Myometrial cell (primary cell): ENCODE measurements at places on chromosomes 3 and 15. TPM values are rescaled to one million over a fixed set of nuclear protein-coding genes. Genes with fewer than 3 reads are reported as not detected.

SPINT1 gene
- 8.4 and 9.0 TPM in 2 replicates for total RNA-seq

SGO1 gene
- 6.6 and 7.6 TPM in 2 replicates for total RNA-seq

ARID3B gene
- 0.58 and 2.8 TPM in 2 replicates for total RNA-seq

MCF2L2 gene
- total RNA-seq: 0.29 and 0.71 TPM in 2 replicates

UNC13C gene
- not detected in 2 replicates for total RNA-seq

PCLAF gene
- total RNA-seq: 62.9 and 71.2 TPM in 2 replicates

MESP2 gene
- under 0.01 and 2.8 TPM in 2 replicates for total RNA-seq

GOLGA8T gene
- not detected in 2 replicates for total RNA-seq

GPR176 gene
- total RNA-seq: 88.4 and 93.1 TPM in 2 replicates

POPDC2 gene
- total RNA-seq: 0.35 TPM in 1 of 2 replicates, not detected in the other

FBXL22 gene
- 0.18 and 0.58 TPM in 2 replicates for total RNA-seq

SLC2A2 gene
- total RNA-seq: not detected in 2 replicates

SPINK8 gene
- not detected in 2 replicates for total RNA-seq

CP gene
- under 0.01 TPM in 1 of 2 replicates, not detected in the other for total RNA-seq

ZIC1 gene
- total RNA-seq: not detected in 2 replicates

P2RY13 gene
- not detected in 2 replicates for total RNA-seq

MKRN2OS gene
- not detected in 2 replicates for total RNA-seq

GOLGA6D gene
- not detected in 2 replicates for total RNA-seq

NOX5 gene
- total RNA-seq: 0.29 and 0.71 TPM in 2 replicates

IGDCC3 gene
- not detected in 2 replicates for total RNA-seq

TBCCD1 gene
- 8.4 and 9.0 TPM in 2 replicates for total RNA-seq

ROBO2 gene
- total RNA-seq: not detected in 2 replicates

LXN gene
- 311 and 346 TPM in 2 replicates for total RNA-seq

ZBTB47 gene
- 11.0 and 11.9 TPM in 2 replicates for total RNA-seq

FMN1 gene
- total RNA-seq: 1.2 TPM in 2 replicates

KLHL6 gene
- total RNA-seq: not detected in 2 replicates

CTXN2 gene
- total RNA-seq: not detected in 2 replicates

LRRC2 gene
- total RNA-seq: 0.18 TPM in 1 of 2 replicates, not detected in the other
